CD4-positive, alpha-beta T cell treated with Interleukin-10 for 1 hour (primary cell): ENCODE measurements at places on chromosomes 16 and 17.

GRCh38 chr17:67759355-67760171 is 41.8 kb downstream of the NOL11 start:
- no peak for DNase-seq

GRCh38 chr16:8179615-8180014 is 410.7 kb downstream of the TMEM114 start:
- DNase-seq = no peak

- DNase-seq = peak; percentile 9
These were observed 108.9 kb downstream of the MAP2K6 start for GRCh38 chr17:69523244-69523861.

DNA sequence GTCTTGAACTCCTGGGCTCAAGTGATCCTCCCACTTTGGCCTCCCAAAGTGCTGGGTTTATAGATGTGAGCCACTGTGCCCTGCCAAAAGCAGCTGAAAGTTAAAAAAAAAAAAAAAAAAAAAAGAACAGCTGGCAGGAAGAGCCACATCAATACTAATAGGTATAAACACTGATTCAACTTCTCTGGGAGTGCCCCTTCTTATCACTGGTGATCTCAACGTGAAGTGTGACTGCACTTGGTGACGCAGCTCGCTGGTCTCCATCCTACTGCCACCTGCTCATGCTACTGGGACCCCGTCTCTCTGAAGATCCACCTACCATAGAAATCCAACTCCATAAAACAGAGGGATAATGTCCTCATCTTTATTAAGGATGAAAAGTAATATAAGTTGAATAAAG is 40.8 kb downstream of the RNF157 start:
- peak; percentile 85 for DNase-seq

GRCh38 chr17:55605705-55606487 is 94.6 kb upstream of the SMIM36 start:
- no peak for DNase-seq

- DNase-seq = no peak
These were observed 47.7 kb downstream of the ZFHX3 start for GRCh38 chr16:73000020-73000906.

DNA sequence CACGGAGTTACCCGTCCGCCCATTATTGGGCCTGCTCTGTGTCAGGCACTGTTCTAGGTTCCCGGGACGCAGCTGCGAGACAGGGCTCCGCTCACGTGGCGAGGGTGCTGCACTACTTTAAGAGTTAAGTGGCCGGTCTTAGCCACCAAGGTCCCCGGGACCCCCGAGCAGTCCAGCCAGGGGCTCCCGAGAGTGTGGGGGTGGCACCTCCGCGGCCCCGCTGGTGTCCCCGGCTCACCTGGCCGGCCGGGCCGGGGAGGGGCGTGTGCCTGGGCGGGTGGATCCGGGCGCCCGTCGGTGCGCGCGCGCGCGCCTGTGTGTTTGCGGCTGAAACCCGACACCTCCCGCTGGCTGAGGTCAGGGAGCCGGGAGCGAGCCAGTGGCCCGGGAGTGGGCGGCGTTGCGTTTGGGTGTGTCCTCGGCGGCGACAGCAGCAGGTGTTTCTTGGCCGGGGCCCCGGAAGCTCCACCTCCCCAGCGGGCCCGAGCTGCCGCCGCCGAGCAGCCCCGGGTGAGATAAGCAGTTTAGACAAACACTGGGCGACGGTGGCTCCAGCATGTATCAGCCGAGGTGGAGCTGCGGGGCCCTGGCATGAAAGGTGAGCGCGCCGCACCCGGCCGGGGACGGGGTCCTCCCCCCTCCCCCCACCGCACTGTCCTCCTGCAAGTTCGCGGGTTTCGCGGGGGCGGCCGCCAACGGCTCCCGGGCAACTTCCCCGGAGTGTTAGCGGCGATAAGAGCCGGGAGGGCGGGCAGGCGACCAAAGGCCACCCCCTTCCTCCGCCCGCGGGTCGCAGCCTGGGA is at the start of gene GSE1:
Gene GSE1, plus strand, starts transcription at position 522 of the 803 bp plus-strand sequence. Its CDS starts 70 bp downstream, at position 592.
- DNase-seq = peak; percentile 73
